Right lung (tissue), 10 donors: ENCODE measurements at places on chromosomes 6 and 20. TPM values are rescaled to one million over a fixed set of nuclear protein-coding genes. Genes with fewer than 3 reads are reported as not detected.

DLK2 gene
- polyA plus RNA-seq = 1.2 TPM

SNX5 gene
- polyA plus RNA-seq = 207 TPM

DNA sequence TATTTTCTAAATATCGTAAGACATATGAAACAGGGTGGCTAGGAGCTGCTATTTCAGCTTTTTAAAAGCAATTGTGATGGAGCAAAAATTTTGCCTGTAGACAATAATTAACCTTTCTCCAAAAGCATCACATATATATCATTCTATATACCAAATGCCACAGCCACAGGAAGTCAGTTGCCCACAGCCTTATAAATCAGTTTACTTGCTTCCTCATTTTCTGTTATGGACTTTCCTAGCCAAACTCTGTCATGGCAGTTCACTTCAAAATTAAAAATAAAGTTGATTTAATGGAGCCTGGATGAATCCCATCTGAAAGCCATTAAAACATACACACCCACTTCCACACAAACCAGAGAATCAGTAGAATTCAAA lies 93.4 kb upstream of the NHSL1 start:
- DNase-seq = no peak

- DNase-seq = no peak
These were observed 223.6 kb upstream of the RREB1 start for GRCh38 chr6:6884193-6884627.

- no peak for DNase-seq
These were observed 16.2 kb upstream of the CST3 start for GRCh38 chr20:23654000-23654399.

GRCh38 chr6:131549811-131550210 lies 23.2 kb upstream of the ARG1 start:
- no peak for DNase-seq

- DNase-seq = no peak
These were observed 1.2 kb downstream of the OGFRL1 start for GRCh38 chr6:71289802-71290175.

- no peak for DNase-seq
These were observed 39.2 kb downstream of the MUC22 start for GRCh38 chr6:31049518-31049917.

DNA sequence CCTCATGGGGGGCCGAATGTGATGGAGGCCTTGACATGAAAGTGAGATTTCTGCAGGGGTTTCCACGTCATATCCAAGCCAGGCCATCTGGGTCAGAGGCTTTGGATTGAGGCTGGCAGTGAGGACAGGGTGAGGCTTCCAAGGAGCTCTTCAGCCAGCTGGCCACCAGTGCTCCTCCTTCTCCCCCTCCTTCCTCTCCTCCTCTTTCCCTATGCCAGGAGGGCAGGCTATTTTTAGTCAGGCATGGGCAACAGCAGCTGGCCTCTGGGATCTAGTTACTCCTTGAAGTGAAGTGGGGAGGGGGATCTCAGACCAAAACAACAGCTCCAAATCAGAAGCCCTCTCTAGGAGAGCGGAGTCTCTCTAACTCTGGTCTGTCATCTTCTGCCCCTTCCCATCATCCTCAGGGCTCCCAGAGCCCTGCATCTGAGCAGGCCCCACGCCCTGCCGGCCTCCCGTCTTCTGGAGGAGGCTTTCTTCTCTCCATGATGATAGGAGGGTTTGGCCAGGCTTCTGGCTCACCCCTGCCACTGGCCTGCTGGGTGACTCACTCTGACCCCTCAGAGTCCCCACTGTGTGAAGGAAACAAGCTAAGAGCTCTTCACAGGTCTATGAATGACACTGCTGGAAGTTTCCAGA lies 612 bp downstream of the TNNC2 start:
- peak; percentile 34 for DNase-seq

DNA sequence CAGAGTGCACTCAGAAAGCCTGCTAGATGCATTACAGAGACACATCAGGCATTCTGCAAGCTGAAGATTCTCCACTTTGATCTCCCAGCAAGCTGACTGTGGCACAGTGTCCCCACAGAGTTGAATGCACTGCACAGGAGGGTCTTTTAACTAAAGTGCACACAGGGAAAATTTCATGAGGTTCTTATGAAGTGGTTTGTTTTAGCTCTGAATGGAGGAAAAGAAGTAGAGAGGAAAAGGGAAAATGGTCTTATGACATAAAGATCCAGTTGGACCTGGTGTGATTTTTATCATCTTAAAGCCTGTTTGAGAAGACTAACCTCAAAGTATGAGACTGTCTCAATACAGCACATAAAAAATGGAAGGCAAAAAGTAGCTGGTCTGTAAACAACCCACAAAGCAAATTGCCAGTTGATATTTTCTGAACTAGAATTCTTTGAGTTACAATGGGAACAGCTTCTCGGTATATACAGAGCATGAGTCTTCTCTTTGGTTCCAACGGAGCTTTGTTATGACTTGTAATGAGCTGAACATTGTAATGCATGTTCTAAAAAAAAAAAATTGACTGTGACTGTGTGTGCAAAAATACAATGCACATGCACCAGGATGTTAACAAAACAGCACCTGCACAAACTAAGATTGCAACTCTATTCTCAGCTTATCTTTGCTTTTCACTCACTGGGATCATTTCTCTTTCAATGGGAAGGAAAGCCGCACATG lies 383.0 kb upstream of the ID4 start:
- no peak for DNase-seq

DNA sequence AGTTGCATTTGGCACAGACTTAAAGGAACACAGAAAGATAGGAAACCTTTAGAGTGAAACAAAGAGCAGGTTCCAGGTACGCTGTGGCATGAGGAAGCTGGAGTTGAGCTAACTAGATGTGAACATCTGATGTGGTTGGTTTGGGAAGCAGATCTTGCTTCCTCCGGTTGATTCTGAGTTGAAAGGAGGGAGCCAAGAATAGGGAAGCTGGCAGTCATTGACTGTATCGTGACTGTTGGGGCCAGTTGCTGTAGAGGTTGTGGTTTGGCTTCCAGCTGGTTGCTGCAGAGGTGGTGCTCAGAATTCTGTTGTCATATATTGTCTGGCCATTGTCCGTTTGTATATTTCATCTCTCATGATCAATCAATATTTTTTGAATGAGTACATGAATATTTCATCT lies 325.9 kb downstream of the PLCB1 start:
- DNase-seq = no peak

DNA sequence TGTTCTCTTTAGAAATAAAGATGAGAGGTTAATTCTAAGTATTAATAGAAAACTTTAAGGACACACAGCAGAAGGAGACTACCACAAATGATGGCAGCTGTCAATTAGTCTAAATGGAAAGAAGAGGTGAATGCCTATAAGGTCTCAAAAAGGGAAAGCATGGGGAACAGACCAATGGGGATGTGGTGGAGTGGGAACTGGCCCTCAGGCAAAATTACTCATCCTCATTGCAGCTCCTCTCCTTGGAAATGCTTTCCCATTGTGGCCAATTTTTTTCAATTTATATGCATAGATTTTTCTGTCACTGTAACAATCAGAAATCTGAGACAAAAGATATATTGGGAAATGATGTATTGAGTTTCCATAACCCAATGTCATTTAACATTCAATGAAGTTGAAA lies 222.9 kb upstream of the DEFB112 start:
- no peak for DNase-seq

- no peak for DNase-seq
These were observed 330.5 kb downstream of the TFAP2A start for GRCh38 chr6:10084111-10084986.

DNA sequence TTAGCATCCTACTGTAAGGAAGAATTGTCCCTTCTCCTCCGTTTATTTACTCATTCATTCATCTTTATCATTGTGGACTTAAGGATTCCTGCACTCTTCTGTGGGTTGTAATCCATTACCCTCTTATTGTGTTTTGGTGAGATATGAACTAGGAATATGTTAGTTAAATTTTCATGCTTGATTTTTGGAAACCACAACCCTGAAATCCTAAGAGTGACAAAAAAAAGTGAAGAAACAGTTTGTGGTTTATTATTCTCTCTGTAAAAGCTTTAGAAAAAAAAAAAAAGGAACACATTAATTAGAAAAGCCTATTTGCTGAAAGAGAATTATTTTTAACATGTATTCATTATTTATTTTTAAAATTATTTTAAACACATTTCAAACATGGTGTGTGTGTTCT lies 36.7 kb upstream of the INSM1 start:
- DNase-seq = no peak

- DNase-seq = no peak
These were observed 24.2 kb upstream of the FRMD1 start for GRCh38 chr6:168103050-168103830.
